ENCODE measurements at places on chromosomes 3 and 15.

DNA sequence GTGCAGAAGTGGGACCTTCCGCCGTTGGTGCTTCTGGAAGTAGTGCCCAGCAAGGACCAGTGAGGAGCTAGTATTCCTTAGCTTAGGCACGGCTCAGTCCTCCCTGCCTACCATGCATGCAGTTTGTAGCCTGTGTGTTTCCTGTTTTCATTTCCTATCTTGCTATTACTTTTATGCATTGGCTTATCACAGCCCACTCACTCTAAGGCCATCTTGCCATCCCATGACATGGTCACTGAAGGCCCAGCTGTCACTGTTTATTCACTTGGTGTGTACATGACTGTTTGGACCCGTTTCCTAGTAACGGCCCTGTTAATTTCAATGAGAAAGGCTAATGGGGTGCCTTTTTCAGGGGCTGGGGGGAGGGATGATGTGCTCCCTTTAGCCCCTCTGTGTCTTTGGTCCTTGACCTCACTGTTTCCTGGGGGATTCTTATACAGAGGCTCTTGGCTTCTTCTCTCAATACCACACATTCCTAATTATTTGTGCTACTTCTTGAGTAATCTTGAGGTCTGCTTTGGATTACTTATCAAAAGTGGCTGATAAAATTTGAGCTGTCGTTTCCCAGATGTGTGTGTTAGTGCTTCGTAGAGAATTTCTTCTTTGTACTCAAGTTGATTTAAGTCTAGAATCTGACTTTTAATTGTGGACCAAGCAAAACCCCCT, 24.5 kb upstream of the TRAK1 start:
- DNase-seq, result peak; percentile 69

DNA sequence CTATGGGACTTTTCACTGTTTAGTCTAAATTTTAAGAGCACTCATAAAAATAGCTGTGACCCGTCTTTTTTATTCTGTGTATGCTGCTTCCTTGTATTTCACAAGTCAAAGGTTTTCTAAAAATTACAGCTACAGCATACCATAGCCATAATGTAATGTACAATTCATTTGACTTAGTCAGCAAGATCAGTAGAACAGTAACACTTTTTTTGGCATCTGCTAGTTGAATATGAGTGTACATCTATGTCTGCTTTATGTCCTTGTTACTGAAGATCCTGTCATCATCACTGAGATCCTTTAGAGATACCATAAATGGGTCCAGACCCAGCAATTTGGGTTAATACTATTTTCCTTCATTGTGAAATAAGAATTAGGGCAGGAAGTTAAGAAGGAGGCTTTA, 42.2 kb downstream of the CMSS1 start:
- peak; percentile 92 for DNase-seq

GRCh38 chr15:81485806-81486205, 111.8 kb upstream of the TMC3 start:
- no peak for DNase-seq

- no peak for DNase-seq
These were observed 179.7 kb upstream of the ROBO1 start for GRCh38 chr3:79947469-79947868.

- DNase-seq, result peak; percentile 69
These were observed 57.3 kb upstream of the PLSCR4 start for GRCh38 chr3:146308222-146308621.

GRCh38 chr3:52533623-52534280, at the start of gene NT5DC2:
NT5DC2 (minus strand) TSS chr3:52533857; CDS start chr3:52533737, 120 bp downstream.
- peak; percentile 61 for DNase-seq

GRCh38 chr15:59545573-59545972, 66.0 kb upstream of the GCNT3 start:
- DNase-seq, result no peak

GRCh38 chr3:72694398-72694797, 153.8 kb downstream of the SHQ1 start:
- peak; percentile 60 for DNase-seq

DNA sequence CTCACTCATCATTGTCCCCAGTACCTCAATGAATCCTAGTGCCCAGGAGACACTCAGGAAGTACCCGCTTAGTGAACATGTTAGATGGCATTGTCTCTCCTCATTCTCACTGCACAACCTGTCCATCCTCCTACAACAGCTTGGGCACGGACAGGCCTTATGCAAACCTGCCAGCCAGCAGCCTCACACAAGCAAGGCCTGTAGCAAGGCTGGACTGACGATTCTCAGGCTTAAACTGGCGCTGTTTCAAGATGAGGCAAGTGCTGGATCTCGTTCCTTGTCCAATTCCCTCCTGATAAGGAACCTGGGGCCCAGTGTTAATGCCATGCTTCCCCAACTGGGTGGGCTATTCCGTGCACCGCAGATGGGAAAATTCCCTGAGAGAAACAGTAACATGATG, 59.0 kb downstream of the CDCP1 start:
- no peak for DNase-seq

- no peak for DNase-seq
These were observed 197.8 kb upstream of the TPM1 start for GRCh38 chr15:62844564-62845240.

GRCh38 chr3:134374105-134374790, at the start of gene AMOTL2:
AMOTL2 (minus strand) TSS chr3:134374447; CDS start chr3:134371433, 3,014 bp downstream.
- peak; percentile 98 for DNase-seq

- DNase-seq, result peak; percentile 93
These were observed 12.1 kb downstream of the VPS18 start for GRCh38 chr15:40906091-40906990.

DNA sequence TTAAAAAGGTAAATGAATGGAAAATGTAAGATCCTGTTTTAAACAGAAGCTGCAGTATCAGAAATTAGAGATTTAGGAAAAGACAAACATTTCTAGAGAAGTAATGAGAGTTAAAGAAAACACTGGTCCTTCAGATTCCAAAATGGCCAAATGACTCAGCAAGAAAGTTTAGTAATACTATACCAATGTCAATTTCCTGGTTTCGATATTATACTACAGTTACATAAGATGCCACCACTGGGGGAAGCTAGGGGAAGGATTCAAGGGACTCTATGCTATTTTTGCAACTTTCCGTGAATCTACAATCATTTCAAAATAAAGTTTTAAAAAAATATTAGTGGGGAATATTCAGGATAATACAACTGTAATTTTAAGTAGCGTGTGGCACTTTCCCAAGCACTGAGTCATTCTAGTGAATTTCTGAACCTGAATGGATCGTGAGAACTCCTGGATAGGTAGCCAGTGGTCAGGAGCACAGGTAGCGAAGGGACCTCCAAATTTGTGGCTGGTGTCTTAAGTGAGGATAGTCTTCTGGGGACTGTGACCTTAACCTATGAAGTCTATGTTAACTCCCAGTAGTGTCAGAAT, 37.6 kb downstream of the TMCC1 start:
- DNase-seq, result peak; percentile 74

GRCh38 chr3:57019057-57019456, 41.4 kb upstream of the SPATA12 start:
- no peak for DNase-seq

DNA sequence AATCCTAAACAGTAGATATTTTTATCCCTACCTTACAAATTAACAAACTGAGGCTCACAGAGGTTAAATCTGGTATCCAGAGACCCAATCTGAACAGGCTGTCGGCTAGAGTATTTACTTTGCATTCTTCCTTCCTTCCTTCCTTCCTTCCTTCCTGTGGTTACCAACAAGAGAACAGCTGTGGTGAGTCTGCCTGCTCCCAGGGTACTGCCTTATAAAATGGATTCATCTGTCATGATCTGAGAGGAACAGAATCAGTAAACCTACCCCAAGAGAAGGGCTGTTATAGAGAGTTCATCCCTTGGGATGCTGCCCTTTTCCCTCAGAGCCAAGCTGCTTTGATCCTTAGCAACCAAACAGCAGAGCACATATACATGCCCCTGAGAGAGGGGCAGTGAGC, 3.6 kb downstream of the GADL1 start:
- DNase-seq, result no peak
